Dermis microvascular lymphatic vessel endothelial cell (primary cell): ENCODE measurements at places on chromosomes 5 and 9. TPM values are rescaled to one million over a fixed set of nuclear protein-coding genes. Genes with fewer than 3 reads are reported as not detected.

- no peak for DNase-seq
Measured at GRCh38 chr5:124997186-124997893, 250.9 kb upstream of the ZNF608 start.

- no peak for DNase-seq
Measured at GRCh38 chr9:23855873-23856604, 30.0 kb upstream of the ELAVL2 start.

- DNase-seq: no peak
Measured at GRCh38 chr5:126301056-126301455, 122.2 kb upstream of the GRAMD2B start.

DNA sequence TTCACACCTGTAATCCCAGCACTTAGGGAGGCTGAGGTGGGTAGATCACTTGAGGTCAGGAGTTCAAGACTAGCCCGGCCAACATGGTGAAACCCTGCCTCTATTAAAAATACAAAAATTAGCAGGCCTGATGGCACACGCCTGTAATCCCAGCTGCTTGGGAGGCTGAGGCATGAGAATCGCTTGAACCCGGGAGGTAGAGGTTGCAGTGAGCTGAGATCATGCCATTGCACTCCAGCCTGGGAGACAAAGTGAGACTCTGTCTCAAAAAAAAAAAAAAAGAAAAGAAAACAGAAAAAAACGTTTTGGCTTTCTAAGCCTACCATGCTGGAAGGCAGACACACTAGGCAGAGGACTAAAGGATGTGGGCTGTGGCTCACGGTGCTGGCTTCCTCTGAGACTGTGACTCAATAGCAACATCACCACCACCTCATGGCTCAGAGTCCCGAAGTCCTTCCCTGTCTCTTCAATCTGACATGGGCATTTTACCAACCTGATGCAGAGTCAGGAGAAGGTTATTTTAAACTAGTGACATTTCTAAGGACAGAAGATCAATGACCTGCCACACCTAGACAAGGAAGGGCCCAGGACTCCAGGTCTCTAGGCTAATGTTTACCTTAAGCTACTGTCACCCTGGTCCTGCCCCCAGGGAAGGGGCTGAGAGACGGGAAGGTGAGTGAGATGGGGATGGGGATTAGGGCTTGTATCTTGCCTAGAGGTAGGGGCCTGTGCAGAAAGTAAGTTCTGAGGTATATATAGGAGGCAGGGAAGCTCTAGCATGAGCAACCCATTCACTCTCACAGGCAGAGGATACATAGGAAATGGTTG is 3.7 kb downstream of the ECSCR start:
- peak; percentile 88 for DNase-seq

- DNase-seq: no peak
Measured at GRCh38 chr9:72440378-72440777, 75.4 kb upstream of the ZFAND5 start.

GRCh38 chr5:93320920-93321445 is 260.0 kb downstream of the NR2F1-AS1 start:
- DNase-seq: no peak

GRCh38 chr5:132819468-132819867 is 6.4 kb downstream of the SOWAHA start:
- no peak for DNase-seq

DNA sequence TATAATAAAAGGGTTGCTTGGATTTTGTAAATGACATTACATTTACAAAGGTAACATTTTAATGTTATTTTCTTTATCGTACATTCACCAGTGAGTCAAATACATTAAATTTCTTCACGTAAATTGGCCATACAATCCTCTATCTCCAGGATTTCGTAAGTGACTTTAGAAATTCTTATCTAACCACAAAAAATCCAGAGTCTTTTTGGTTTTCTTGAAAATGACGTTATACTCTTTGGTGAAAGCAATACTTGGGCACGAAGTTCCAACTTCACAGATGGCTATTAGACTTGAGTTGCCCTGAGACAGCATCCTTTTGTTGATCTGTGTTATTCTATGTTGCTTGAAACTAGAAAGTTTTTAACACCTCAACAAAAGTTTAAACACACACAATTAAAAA is 87.4 kb upstream of the CDH10 start:
- DNase-seq: no peak

- no peak for DNase-seq
Measured at GRCh38 chr5:18553269-18553668, 919.0 kb downstream of the TAF11L14 start.

- no peak for DNase-seq
Measured at GRCh38 chr9:113220467-113221002, 542 bp downstream of the FKBP15 start.

- peak; percentile 44 for DNase-seq
Measured at GRCh38 chr5:35089334-35090314, 41.9 kb upstream of the AGXT2 start.

DNA sequence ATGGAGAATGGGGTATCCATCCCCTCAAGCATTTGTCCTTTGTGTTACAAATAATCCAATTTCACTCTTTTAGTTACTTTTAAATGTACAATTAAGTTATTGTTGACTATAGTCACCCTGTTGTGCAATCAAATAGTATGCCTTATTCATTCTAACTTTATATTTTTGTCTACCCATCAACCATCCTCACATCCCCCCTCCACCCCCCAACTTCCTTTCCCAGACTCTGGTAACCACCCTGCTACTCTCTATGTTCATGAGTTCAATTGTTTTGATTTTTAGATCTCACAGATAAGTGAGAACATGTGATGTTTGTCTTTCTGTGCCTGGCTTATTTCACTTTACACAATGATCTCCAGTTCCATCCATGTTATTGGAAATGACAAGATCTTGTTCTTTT is 15.4 kb upstream of the RANBP17 start:
- DNase-seq: peak; percentile 54

- DNase-seq: no peak
Measured at GRCh38 chr5:150481972-150482406, 25.9 kb upstream of the NDST1 start.

The PCA3 gene
- 0.25 TPM in 1 of 2 replicates, not detected in the other for total RNA-seq

The ZNF879 gene
- total RNA-seq: 2.6 and 4.2 TPM in 2 replicates

The DHX29 gene
- 14.8 and 17.8 TPM in 2 replicates for total RNA-seq

The FOXD4L3 gene
- total RNA-seq: under 0.01 TPM in 1 of 2 replicates, not detected in the other

The LRRTM2 gene
- total RNA-seq: 1.4 and 1.5 TPM in 2 replicates
